ENCODE measurements at places on chromosomes 12 and 14.

GRCh38 chr14:89810101-89810500, 144.4 kb downstream of the EFCAB11 start:
- DNase-seq: no peak

- DNase-seq: no peak
Measured at GRCh38 chr14:103574104-103574503, 11.3 kb downstream of the COA8 start.

DNA sequence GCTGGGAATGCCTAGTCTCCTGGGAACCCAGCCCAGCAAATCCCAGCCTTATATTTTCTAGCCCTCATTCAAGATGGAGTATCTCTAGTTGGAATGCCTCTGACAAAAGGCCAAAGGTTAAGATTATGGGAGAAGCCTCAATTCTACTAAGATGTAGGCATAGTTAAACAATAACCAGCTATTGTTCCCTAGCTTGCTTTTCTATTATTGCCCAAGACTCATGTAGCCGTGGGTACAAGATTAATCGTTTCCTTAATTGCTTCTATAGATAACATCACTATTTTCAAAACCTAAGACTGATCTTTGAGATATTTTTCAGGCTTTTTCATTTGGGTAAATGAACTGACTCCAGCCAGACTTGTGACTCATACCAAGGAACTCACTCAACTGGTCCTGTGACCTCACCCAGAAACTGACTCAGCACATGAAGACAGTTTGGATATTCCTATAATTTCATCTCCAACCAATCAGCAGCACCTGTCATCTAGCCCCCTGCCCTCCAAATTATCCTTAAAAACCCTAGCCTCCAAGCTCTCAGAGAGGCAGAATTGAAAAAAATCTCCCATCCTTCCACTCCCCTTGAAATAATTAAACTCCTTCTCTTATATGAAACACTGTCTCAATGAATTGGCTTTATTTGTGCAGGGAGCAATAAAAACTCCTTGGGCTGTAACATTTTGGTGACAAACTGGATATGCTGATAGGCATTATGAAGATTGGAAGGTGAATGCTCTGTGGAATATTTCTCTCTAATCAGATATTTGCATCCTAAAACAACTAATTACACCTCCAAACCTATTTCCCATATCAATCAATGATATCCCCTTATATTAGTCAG, 589.0 kb downstream of the C12orf50 start:
- DNase-seq: no peak

DNA sequence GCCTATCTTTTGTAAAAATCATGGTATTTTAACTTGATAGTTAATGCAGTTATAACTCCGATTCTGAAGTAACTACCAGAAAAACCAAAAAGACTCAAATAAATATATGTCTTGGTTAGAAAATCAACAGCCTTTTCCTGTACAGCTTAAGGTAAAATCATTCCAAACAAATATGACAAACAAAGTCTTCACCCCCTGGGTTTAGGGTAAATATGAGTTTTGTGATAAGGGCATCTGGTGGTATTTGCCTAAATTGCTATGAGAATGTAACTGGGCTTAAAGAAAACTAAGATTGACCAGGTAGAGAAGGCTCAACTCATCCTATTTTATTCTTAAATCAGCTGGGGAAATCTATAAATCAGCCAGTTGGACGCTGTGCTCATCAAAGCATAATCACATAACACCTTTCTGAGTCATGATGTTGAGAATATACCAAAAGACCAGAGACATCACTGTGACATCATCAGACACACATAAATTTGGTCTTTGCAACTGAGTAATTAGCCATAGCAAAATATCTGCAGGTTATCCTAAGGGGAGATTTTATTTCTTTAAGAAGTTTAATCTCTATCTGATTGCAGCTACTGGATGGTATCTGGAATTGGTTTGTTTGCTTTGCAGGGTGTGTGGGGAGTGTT, 133.9 kb downstream of the STXBP6 start:
- no peak for DNase-seq

GRCh38 chr12:63977441-63977840, 132.9 kb downstream of the SRGAP1 start:
- DNase-seq: no peak

DNA sequence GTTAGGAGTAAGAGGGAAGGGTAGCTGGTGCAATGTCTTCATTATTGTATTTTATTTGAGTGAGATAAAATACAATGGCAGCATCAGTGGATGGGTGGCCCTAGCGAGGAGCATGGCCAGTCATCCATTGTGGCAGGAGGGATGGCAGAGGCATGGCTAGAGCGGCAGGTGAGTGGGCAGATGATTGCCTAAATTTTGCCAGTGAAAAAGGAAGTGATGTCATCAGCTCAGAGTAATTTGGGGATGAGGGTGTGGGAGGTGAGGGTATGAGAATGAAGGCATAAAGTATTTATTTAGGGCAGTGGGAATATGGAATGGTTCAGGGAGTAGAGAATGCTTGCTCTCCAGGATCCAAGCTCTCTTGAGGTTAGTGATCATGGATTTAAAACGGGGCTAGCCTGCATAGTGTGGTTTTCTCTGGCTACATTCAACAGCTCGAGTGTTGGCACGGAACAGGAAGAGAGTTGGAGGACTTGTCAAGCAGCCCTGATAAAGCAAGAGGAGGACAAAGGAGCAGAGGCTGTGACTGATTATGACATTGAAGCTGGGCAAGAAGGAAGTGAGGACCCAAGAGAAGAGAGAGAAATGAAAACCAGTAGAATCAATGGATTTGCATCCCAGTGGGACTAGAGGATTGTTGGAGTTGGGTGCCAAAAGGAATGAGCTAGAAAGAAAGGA, 18.7 kb upstream of the SERPINA6 start:
- peak; percentile 66 for DNase-seq

GRCh38 chr12:52036587-52037171, 14.6 kb upstream of the NR4A1 start:
- DNase-seq: peak; percentile 68

GRCh38 chr12:18753481-18754123, 15.7 kb downstream of the CAPZA3 start:
- DNase-seq: no peak

GRCh38 chr12:92079054-92079385, 66.6 kb downstream of the BTG1 start:
- no peak for DNase-seq

DNA sequence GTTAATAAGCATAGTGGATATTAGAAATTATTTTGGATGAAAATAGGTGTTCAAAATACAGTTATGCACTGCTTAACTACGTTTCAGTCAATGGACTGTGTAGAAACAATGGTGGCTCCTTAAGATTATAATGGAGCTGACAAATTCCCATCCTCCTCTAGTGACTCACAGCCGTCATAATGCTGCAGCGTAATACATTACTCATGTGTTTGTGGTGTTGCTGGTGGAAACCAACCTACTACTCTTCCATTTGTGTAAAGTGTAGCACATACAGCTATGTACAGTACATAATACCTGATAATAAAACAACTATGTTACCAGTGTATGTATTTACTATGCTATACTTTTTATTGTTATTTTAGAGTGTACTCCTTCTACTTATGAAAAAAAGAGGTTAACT, 111.2 kb upstream of the TMCC3 start:
- DNase-seq: peak; percentile 58

DNA sequence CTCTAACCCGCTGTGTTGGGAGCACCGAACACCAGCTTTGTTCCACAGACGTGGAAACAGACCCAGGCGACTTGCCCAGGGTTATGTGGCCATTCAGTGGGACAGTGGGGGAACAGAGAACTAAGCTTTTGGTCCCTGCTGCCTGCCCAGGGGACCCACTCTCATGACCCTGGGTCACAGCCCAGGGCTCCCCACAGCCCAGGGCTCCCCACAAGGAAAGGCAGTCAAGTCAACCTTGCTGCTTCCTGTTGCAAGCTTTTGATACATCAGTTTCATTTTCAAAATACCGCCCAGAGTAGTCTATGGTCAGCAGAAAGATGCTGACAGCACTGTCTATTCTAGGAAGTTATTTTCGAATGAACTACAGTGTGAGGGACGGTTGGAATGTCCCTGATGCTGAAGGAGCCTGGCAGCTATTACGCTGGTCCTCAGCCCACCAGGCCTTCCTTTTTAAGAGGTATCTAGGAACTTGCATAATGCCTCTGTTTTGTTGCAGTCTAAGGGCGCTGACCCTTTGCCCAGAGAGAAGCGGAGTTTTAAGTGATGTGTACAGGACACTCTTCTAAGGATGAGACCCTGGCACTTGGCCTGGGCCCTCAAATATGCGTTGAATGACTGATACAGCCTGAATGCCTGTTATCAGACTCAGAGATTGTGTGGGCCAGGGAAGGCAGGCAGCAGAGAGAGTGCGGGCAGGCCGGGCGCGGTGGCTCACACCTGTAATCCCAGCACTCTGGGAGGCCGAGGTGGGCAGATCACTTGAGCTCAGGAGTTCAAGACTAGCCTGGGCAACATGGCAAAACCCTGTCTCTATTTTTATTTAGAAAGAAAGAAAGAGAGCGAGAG, 12.6 kb upstream of the TTC7B start:
- peak; percentile 74 for DNase-seq

DNA sequence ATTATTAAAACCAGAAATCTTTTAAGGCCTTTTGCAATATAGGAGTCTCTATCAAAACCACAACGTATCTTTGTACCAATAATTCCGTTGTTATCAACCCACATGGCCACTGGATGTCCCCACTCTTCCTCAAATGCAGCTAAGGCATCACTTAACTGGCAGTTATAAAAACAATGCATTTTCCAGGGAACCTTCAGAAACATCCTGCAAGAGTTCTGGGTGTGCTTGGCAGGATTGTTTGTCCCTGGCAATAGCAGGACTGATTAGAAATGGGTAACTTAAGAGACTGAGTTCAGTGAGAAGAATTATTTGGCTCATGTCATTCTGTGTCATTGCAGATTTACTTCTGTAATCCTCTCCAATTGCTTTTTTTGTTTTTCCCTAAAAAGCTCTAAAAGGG, 112.0 kb downstream of the SLC15A5 start:
- DNase-seq: peak; percentile 50

DNA sequence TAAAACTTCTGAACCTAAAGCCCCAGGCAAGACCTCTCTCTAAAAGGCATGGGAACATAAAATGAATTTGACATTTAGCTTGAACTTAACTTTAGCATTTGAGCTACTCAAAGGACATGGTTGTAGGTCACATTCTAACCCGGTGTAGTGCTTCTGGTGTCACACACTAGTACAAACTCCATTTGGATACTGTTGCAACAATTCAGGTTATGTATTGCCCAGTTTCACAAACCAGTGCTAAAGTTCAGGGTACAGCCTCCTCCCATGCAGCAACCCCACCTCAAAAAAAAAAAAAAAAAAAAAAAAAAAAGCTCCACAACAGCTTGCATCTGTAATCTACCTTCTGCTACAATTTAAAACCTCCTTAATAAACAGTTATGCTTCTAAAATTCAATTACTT, 7.8 kb downstream of the PPTC7 start:
- DNase-seq: no peak

All from MV-4-11 (cell line).